GM12864 (cell line): ENCODE measurements at places on chromosomes 7 and 10.

- DNase-seq, result no peak
These were observed 58.3 kb downstream of the MALSU1 start for GRCh38 chr7:23357190-23358093.

DNA sequence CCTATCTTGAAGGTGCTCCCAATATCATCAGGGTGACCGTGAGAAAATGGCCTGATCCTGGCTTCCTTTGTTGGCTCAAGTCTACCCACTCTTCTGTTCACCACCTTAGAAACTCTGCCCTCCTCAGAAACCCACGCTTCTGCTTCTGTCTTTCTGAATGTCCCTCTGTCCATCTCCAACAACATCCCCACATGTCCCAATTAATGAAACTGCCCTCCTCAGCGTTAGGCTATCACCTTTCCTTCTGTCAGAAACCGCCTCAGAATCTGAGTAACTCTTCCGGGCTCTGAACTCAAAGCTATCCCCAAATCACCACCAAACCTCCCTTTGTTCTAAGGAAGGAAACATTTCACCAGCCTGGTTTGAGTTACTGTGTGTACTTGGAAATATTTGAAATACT is 315.8 kb upstream of the ZNF32 start:
- no peak for DNase-seq

- DNase-seq, result no peak
These were observed 341.2 kb downstream of the CRPPA start for GRCh38 chr7:16080131-16080530.

DNA sequence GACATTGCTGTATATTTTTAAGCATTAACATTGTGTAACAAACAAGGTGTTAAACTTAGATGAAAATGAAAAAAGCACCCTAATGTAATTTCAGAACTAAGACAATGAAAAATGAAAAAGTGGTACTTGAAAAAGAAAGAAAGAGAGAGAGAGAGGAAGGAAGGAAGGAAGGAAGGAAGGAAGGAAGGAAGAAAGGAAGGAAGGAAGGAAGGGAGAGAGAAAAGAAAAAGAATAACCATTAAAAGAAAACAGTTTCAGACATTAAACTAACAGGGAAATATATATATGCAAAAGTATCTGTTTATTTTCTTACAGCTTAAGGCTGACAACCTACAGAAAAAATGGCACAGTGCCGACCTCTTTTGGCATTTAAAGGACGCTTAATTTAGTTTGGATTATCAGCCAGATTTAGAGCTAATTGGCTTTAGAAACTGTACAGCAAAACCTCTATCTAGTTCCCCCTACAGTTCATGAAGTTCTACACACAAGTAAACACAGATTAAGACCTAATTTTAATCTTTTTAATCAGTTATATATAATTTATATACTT is 13.8 kb downstream of the MTERF1 start:
- DNase-seq, result no peak

DNA sequence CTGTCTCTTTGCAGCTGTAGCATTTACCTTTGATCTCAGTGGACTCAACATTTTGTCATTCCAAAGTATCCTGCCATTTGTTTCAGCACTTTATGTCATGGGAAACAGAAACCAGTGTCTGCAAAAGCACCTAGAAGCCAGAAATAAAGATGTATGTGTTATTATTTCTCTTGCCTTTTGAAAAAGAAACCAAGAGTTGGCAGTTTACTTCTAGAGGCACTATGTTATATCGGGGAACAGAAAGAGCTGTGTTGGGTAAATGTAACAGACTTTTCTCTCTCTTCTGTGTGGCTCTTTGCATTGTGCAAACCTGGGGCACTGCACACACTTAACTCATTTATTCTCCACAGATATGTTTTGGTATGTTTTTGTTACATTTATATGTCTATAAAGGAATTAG is 36.7 kb downstream of the ZNF138 start:
- DNase-seq, result no peak

GRCh38 chr7:20083781-20084180 is 133.4 kb downstream of the MACC1 start:
- no peak for DNase-seq

DNA sequence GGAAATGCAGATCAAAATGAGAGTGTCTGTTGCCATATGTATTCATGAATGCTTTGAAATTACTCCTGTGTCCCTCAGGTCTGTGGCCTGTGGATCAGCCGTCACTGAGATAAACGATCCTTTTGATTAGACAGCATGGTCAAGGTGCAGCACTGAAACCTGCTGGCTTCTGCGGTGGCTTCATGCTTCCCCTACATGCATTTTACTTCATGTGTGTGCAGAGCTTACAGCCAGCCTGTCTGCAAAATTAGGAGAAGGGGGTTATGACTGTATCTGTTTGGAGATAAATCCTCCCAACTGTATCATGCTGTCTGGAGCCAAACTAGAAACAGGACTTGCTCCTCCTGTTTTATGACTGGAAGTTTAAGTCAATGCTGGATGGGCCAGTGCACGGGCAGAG is 71.0 kb upstream of the PLPP4 start:
- DNase-seq, result no peak

DNA sequence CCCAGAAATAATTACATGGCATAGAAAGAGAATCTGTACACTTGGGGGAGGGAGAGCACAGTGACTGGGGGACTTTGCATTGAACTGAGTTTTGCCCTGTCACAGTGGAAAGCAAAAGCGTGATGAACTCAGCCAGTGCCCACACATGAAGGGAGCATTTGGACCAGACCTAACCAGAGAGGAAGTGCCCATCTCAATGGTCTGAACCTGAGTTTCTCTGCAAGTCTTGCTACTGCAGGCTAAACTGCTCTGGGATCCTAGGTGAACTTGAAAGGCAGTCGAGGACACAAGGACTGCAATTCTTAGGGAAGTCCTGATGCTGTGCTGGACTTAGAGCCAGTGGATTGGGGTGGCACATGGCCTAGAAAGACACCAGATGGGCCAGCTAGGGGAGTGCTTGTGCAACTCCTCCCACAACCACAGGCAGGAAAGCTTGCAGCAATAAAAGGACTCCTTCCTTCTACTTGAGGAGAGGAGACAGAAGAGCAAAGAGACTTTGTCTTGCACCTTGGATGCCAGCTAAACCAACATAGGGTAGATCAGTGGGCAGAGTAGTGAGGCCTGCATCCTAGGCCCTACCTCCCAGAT is 259.0 kb downstream of the GRM8 start:
- no peak for DNase-seq

- no peak for DNase-seq
These were observed 25.7 kb downstream of the STK32C start for GRCh38 chr10:132281915-132282666.

GRCh38 chr10:12510501-12510941 is 161.2 kb downstream of the CAMK1D start:
- DNase-seq, result no peak

GRCh38 chr7:1925349-1925748 is 255.3 kb downstream of the ELFN1 start:
- no peak for DNase-seq

GRCh38 chr10:14648005-14648765 is 126.5 kb downstream of the FAM107B start:
- peak; percentile 99 for DNase-seq

GRCh38 chr7:475951-476441 is 43.6 kb downstream of the PDGFA start:
- no peak for DNase-seq

DNA sequence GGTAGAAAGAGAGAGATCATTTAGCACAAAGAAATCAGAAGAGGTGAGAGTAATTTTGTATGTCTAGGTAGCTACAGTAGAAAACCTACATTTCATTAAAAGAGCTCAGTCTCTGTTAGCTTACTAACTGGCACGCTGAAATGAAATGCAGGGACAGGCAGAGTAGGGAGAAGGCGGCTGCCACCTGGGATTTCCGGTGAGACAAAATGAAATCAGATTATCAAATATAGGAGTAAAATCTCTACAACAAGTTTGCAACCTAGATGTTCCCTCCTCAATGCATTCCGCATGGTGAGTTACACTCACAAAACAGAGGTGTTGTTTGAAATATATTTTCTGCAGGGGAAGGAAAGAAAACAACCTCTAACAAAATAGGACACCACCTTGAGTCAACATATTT is 55.9 kb downstream of the VOPP1 start:
- no peak for DNase-seq

DNA sequence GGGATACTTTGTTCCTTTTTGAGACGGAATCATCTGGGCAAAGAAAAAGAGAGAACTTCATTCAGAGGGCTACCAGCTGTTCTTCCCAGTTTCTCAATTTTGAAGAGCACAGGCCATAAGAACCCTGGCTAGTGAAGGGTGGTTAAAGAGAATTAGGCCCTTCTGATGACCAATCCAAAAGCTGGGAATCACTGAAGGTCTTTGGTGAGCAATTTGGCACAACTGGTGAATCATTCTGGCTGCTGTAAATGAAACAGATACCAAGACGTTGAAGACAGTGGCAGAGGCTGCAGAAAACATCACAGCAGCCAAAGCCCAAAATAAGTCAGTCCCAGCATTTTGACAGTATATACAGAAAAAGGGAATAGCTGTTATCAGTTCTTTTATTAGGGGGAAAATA is 5.1 kb downstream of the RAPGEF5 start:
- DNase-seq, result no peak

- DNase-seq, result peak; percentile 72
These were observed 121.2 kb downstream of the EMX2 start for GRCh38 chr10:117663750-117664149.

GRCh38 chr7:26293569-26294308 is 2.1 kb downstream of the SNX10 start:
- peak; percentile 68 for DNase-seq

DNA sequence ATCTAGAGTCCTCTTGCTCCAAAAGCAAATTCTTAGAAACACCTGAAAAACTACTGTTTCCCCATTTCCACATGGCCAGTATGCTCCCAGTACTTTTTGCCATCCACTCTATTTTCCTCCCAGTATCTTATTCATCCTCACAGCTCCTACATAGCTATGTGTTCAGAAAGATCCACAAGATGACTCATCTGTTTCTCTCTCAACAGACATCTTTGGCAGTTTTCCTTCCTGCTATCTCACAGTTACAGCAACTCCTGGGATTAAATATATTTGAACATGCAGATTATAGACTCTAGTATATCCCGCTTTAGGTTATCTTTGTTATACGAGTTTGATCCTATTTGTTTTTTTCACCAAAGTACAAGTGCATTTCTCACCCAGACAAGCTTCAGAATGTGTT is 675.6 kb upstream of the POT1 start:
- DNase-seq, result no peak

- no peak for DNase-seq
These were observed 731.8 kb downstream of the PHTF2 start for GRCh38 chr7:78530351-78530750.

DNA sequence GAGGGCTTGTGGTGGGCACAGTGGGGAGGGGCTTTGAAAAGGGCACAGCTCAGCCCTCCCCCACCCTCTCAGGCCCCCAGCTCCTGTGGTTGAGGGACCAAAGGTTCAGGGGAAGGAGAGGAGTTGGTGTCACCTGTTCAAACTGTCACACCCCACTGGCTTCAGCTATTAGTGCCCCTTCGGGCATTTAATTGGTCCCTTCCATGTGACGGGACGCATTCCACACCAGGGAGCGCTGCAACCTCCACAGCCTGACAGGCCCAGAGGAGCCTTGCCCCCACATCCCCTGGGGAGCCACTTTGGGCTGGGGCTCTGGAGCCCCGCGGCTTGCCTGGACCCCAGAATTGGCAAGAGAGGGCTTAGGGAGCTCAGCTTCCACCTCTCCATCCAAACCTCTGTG is 75.7 kb downstream of the C10orf105 start:
- DNase-seq, result no peak

- no peak for DNase-seq
These were observed 23.4 kb downstream of the ADRA2A start for GRCh38 chr10:111100198-111100597.

- no peak for DNase-seq
These were observed 737.1 kb upstream of the ZWINT start for GRCh38 chr10:57098146-57098545.

DNA sequence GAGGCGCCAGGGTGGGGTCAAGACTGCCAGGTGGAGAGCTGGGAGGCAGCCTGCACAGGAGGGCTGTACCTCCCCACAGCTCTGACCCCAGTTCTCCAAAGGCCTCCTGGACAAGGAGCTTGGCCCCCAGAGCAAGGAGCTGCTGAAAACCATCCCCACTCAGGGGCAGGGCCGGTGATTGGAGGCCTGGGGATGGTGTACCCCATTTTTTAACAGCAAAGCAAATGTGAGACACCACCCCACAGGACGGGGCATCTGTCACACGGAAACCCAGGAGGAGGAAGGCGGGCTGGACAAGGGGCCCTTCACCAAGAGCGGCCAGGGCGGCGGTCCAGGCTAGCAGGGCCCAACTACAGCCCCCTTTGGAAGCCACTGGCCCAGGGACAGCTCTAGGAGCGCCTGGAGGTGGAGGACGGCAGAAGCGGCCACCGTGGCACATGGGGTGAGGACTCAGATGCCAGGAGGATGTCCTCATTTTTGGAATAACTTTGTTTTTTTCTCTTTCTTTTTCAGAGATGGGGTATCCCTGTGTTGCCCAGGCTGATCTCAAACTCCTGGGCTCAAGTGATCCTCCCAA is 56.4 kb upstream of the TNRC18 start:
- DNase-seq, result no peak

DNA sequence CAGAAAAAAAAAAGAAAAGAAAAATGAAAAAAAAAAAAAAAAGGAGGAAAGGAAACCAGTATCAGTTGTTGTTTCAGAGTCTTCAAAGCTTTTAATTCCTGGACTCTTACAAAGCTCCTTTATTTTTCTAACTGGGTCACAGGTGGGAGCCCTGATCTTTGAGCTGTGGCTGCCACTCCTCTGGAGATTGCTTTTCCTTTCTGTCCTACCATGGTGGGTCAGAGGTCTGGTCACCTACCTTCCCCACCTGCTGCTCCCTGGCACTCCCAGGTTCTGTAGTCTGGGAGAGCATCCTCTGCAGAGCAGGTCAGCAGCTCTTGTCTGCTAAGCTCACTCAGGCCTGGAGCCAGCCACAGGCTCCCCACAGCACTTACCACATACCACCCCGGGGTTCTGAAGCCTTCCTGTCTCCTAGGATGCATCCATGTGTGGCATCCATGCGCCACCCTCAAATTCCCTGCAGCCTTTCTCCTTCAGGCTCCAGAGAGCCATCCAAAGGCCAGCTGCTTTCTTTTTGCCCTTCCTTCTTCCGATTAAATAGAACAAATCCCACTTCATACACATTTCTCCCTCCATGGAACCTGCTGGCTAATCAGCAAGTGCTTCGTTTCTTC is 73.2 kb upstream of the TPK1 start:
- no peak for DNase-seq

GRCh38 chr10:3067859-3068179 is 471 bp downstream of the PFKP start:
- DNase-seq, result no peak

DNA sequence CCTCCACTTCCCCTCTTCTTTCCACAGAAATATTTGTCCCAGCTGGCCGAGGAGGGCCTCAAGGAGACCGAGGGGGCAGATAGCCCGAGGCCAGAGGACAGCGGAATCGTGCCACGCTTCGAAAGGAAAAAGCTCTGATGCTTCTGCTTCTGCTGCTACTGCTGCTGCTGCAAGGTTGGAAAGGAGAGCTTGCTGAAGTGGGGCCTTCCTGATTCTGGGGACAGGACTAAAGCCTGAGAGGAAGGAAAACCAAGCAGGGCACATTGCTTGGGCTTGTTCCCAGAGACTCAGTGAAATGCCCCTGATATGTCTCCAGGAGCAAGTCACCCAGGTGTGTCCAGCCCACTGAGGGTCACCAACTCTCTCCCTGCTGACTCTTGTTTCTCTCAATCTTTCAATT is 35.9 kb upstream of the PDCD4 start:
- DNase-seq, result no peak
